Motor neuron (in vitro differentiated cells): ENCODE measurements at places on chromosomes 11 and 22.

DNA sequence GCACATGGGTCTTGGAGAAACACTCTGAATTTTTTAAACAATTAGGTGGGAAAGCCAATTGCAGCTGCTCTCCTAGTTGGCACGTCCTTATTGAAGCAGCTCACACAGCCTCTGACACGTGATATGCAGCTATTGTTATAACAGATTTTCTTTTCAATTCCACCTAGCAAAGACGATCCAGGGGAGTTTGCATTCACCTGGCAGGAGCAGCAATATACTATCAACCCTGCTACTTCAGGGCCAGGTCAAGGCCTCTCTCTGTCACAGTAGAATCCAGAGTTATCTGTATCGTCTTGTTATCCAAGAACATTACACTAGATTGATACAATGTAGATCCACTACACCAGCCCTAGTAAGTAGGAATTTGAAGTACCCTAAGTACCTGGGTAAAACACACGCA, 8.3 kb downstream of the KRTAP5-11 start:
- ATAC-seq = no peak

DNA sequence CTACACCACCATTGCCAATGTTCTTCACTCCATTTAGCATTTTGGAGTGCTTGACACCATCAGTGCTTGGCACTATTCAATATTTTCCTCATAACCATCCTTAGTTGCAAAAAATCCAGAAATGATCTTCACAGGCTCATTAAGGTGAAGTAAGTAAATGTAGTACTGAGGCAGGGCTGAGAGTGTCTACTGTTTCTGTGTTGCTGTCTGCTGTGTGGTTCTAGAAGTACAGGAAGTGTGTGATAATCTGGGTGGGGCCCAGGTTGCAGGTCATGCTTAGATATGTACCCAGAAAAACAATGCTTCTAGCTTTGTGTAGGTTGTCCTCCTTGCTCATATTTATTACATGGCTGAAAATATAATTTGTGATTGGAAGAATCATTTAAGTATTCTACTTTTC, 411.8 kb upstream of the CCDC179 start:
- no peak for ATAC-seq

- ATAC-seq = no peak
These were observed 468.2 kb downstream of the MIAT start for GRCh38 chr22:27125539-27125938.

DNA sequence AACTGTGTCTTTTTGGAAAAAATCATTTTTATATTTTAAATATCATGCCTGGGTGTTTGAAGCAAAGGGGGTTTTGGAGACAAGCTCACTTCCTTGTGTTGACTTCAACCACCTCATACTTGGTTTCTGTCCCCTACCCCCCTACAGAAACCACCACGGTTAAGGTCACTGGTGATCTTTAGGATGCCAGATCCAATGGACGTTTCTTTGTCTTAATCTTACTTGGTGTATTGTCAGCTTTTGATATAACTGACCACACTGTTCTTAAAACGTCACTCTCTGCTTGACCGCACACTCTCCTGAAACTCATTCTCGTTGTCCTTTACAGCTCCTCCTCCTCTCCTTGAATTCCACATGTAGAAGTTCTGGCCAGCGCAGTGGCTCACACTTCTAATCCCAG, 34.8 kb upstream of the SWAP70 start:
- no peak for ATAC-seq

GRCh38 chr11:46295312-46296058, 18.0 kb downstream of the CREB3L1 start:
- peak; percentile 88 for ATAC-seq

GRCh38 chr11:73325036-73325981, 17.2 kb downstream of the ARHGEF17 start:
- no peak for ATAC-seq

GRCh38 chr11:47506373-47506772, 46.6 kb downstream of the CELF1 start:
- ATAC-seq = no peak

GRCh38 chr11:31619980-31620379, 110.4 kb downstream of the ELP4 start:
- ATAC-seq = no peak

GRCh38 chr11:45939836-45940235, 17.4 kb downstream of the LARGE2 start:
- no peak for ATAC-seq

DNA sequence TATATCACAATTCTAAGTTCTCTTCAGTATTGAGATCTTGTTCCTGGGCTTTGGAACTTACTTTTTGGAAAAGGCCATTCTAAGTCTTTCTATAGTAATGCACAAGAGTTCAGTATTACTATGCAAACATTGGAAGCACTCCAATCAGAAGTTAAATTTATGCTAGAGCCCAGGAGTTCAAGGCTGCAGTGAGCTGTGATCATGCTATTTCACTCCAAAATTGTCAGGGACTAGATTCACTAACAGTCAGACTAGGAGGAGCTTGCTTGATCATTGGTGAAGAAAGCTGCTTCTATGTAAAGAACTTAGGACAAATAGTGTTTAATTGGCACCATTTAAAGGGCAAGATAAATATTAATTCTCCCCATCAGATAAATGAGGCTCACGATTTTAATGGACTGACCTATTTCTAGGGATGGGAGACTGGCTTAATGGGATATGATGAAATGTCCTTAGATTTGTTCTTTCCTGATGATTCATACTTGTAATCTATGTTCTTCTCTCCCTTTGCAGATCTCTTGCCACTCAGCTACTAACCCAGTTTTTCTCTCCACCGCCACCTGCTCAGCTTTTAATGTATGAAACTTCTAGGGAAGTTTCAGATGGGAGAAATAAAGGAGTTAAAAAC, 32.6 kb upstream of the TMEM123 start:
- no peak for ATAC-seq

DNA sequence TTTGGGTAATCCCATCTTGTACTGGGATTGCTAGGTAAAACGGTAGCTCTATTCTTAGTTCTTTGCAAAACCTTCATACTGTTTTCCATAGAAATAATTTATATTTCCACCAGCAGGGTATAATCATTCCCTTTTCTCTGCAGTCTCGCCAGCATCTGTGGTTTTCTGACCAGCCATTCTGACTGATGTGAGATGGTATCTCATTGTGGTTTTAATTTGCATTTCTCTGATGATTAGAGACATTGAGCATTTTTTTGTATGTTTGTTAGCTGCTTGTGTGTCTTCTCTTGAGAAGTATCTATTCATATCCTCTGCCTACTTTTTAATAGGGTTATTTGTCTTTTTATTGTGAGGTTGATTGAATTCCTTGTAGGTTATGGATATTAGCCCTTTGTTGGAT, 220.9 kb downstream of the PGR start:
- no peak for ATAC-seq

GRCh38 chr11:82076126-82076525, 657.5 kb downstream of the FAM181B start:
- no peak for ATAC-seq

- no peak for ATAC-seq
These were observed 8.1 kb downstream of the BCL9L start for GRCh38 chr11:118917481-118918127.

DNA sequence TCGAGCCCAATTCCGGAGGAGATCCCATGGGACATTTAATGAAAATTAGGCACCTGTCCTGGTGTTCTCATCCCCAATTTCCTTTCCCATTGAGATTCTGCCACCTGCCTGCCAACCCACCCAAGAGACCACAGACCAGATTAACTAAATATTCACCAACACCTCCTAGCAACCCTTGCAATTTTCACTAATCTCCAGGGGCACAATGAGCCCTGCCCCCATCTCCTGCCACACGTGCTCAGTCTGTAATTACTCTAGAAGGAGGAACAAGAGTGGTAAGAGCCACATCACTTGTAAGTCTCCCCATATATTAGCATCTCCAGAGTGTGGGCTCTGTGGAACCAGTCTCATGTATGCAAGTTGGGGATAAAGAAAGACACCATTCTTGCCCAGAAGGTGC, 38.0 kb downstream of the IL18BP start:
- ATAC-seq = no peak

DNA sequence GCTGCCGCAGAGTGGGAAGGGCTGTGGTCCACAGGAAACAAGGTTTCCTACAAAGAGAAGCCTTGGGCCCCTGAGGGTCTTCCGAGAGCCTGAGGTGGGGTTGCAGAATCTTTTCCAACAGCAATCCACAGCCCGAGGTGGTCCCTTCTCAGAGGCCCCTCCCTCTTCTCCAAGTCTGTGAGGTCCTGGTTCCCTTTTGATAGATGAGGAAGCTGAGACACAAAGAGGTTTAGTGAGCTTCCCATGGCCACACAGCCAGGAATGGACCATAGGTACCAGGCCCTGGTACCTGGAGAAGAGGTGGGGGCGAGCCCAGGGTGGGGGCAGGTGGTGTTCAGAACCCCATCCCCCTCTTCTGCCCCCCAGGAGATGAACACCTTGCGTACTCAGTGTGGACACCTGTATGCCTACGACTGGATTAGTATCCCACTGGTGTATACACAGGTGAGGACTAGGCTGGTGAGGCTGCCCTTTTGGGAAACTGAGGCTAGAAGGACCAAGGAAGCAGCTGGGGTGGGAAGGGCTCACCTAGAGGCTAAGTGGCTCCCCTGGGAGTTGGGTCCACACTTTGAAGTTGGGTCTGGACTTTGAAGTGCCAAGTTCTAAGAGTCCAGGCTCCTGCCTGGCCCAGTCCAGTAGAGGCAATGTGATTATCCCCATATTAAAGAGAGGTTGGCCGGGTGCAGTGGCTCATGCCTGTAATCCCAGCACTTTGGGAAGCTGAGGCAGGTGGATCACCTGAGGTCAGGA, 7.0 kb downstream of the BEST1 start:
- ATAC-seq = no peak

- no peak for ATAC-seq
These were observed 304.9 kb downstream of the NTM start for GRCh38 chr11:131675121-131675888.

DNA sequence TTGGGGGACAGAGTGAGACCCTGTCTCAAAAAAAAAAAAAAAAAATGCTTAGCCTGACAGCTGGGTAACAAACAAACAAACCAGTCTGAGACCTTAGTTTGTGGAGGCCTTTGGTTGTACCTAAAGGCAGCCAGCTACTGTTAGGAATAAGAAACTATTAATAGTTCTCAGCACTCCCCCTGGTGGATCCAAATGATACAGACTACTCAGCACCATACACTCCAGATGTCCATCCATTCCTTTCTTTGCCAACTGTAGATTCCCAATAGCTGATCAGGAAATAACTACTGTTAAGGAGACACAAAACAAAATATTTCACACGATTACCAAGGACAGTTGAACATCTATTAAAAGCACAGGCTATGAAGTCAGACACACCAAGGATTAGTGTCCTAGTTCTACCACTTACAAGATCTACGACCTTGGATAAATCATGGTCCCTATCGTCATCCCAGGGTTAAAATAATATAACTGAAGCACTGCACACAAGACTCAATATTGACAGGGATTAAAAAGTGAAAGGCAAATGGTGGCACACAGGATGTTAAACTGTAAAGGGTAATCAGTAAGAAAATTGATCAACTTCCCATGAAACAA, 17.2 kb downstream of the CLDN25 start:
- ATAC-seq = peak; percentile 97

GRCh38 chr11:93054279-93054678, 84.8 kb downstream of the MTNR1B start:
- ATAC-seq = no peak
